ENCODE measurements at places on chromosomes 12 and 14. TPM values are rescaled to one million over a fixed set of nuclear protein-coding genes. Genes with fewer than 3 reads are reported as not detected.

MMP17 gene
- polyA plus RNA-seq: 4.5 TPM

CTSG gene
- polyA plus RNA-seq: 2.1 TPM

DPF3 gene
- 3.6 TPM for polyA plus RNA-seq

RNASE7 gene
- polyA plus RNA-seq: 0.24 TPM

TTC8 gene
- 37.6 TPM for polyA plus RNA-seq

CACNB3 gene
- 36.7 TPM for polyA plus RNA-seq

DNA sequence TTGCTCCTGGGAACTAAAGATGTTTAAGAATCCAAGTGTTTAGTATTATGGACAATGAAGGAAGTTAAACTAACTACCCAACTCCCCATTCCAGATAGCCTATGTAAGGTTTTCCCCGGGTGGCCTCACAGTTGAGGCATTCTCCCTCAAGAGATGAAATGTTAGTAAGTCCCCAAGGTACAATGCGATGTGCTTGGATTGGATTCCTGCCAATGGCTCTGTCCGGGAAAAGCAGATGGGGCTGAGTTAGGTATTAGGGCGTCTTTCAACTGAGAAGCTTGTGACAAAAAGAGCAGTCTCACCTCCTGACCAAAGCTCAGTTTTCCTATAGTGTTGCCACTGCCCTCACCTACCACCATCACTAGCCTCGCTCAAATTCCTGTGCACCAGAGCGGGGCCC, 64.8 kb upstream of the E2F7 start:
- no peak for DNase-seq

DNA sequence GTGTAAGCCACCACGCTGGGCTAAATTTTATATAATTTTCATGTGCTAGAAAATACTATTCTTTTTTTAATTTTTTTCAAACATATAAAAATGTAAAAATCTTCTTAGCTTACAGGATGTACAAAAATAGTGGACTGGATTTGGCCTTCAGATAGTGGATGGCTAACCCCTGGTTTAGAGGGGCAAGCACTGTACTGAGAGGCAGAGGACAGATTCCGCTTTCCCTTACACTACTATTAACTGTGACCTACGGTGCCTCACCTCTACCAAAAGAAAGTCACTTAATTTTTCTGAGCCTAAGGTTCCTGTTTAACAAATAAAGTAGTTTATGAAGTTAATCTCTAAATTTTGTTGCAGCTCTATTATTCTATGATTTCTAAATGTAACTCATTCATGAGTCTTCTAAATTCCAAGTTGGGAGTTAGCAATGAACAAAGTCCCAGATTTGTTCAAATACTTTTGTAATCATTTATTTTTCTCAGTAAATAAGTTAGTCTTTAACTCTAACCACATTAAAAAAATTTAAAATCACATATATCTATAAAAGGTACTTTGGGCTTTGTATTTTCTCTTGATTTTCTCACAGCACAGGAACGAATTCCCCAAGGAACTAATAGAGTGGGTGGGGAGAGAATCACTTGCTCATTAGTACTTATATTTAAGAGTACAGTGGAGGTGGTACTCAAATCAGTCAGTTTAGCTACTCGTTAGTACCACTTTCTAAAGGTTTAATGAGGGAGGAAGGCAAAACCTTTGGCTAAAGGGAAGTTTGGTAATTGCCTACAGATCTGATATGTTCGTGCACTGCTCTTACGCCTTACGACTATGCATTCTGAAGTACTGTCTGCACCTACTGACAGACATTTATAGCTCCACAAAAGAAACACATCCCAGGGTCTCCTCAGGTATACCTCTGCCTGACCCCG, 33.7 kb downstream of the SLC15A5 start:
- DNase-seq: no peak

GRCh38 chr12:15179672-15180071, 41.5 kb downstream of the RERG start:
- DNase-seq: no peak

DNA sequence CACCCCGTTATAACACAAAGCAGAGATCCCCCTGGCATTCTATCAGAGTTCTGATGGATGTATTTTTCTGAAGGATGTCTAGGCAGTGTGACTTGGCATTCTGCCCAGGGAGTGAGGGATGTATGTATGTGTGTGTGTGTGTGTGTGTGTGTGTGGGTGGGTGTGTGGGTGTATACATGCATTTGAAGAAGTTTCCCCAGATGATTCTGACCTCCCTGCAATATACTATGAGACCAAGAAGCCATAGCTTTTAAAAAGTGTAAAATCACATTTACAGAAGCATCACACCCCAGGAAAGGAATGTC, 59.7 kb upstream of the NAP1L1 start:
- no peak for DNase-seq

- peak; percentile 37 for DNase-seq
Measured at GRCh38 chr12:622416-622815, 40.8 kb downstream of the NINJ2 start.

DNA sequence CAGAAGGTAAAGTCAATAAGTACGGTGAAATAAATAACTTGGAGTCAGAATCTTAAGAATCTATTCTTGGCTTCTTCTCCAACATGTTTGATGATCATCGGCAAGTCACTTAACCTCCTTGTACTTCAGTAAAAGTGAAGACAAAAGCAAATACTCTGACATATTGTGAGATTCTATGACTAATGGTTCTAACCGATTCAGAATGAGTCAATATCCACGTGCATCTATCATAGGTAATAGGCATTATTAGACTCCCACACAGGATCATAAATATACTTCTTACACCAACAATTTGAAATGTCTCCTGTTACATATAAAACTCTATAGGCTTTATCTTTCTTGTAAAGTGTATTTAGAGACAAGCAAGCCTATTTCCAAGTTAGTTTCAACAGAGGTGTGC, 144.4 kb upstream of the ATXN7L3B start:
- no peak for DNase-seq

DNA sequence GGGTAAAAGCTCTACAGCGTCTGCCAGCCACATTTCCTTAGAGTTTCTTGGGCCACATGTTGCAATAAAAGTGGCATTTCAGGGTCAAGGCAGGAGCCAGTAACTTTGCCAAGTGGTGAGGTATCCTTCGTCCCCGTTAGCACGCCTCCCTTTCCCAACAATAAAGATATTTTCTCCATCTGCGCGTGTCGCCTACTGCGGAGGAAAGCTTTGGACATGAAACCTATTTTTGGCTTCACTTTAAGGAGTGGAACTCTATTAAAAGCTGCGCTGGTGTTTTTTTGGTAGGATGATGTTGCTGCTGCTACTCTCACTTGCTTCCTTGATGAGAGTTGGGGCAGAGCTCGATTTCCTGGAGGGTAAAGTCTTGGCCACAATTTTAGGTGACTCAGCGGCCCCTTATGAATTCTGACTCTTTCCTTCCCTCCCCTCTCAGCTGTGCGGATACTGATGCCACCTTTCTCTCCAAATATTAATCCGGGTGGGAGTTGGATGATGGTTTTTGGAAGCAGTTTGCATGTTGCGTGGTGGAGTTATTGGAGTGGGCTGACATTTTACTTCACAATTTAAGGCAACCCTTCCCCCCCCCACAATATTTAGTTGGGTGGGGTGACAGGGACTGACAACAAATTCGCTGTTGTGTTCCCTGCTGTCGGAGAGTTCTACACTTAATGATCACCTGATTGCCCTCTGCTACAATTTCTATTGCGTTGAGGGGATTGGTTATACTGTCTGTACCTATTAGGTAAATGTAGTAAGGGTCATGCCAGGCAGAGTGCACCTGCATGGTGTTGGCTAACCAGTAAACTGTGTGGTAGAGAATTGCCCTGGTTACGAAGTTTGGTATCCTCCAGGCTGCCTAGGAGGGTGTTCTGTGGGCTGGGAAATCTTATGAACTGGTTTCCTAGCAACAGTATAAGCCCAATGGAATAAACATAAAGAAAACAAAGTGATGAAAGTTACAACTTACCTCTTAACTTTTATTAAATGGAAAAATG, 1.1 kb downstream of the CCDC91 start:
- peak; percentile 37 for DNase-seq

Measured in left lung (tissue), 14 donors.